Adrenal gland (tissue), 19 donors: ENCODE measurements at places on chromosomes 5 and 9.

DNA sequence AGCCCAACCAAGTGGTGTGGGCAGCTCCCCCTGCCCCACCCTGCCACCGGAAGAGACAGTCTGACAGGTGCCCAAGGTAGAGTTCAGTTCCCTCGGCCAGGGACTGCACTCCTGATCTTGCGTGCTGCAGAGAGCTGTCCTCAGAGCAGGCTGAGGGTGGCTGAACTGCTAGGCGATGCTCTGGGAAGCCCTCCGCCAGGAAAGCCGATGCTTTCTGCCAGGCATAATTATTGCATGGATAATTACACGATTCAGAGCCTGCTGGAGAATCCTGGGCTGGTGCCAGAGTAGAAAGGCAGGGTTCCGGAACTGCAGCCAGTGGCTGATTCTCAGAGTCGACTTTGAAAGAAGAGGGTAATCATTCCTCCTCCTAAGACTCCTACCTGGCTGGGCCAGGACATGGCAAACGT is 19.3 kb downstream of the KCNIP1 start:
- peak; percentile 12 for DNase-seq

DNA sequence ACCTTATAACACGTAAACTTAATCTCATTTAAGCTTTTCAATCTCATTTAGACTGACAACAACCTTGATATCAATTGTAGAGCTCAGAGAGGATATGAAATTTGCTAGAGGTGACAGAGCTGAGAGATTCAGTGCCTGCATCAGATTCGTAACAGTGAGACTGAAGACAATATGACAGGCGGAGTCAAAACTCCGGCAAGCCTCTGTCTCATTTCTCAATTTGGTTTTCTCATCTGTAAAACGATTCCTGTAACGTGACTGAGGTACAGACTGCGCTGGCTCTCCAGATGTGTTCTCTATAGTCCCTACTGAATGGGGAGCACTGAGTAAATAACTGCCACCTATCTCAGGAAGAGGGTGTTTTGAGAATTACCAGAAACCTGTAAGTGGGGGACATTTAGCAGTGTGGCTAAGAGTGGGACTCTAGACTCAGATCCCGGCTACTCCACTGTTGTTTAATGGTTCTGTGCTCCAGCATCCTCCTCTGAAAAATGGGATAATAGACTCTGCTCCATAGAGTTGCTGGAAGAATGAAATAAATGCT is 3.0 kb upstream of the MCIDAS start:
- no peak for DNase-seq

DNA sequence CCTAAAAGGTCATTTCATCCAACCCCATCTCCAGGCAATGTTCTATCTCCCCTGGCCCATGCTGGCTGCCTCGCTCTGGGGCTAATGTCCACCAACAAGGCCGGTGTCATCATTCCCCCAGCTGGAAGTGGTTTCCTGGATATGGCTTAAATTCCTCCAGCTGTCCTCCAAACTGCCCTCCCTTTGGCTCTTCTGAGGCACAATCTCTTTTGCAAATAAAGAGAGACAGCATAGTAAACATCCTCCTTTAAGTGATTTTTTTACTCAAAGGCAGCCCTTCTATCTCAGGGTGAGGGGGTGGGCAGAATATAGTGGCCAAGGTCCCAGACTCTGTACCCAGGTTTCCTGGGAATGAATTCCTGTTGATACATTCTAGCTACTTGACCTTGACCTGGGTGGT is 117.4 kb upstream of the PANK3 start:
- no peak for DNase-seq

DNA sequence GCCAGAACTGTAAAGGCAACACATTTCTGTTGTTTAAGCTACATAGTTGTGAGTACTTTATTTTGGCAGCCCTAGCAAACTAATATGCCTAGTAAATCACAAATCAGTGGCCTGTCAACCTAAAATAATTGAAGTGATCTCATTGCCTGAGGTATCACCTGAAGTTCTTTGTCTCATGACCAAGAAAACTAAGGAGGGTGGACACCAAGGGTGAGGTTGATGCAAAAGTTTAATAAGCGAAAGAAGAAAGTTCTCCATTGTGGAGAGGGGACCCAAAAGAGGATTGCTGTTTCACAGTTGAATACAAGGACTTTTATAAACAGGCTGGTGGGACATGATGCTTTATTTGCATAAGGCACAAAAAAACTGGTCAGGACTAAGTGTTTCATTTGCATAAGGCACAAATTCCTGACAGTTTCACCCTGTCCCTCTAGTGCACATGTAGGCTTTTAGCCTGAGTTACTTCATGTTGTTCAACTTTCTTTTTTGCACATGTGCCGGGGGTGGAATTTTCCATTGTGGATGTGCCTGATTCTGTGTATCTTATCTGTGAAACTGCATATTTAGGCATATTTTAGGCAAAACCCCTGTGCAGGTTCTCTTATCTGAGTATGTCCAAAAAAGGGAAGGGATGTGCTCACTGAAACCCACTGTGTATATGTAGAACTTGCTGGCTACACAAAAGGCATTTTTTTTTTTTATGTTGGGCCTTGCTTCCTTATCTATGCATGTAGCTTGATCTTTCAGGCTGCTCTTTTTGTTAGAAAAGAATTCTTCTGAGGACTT is 108.6 kb upstream of the RAI14 start:
- no peak for DNase-seq

DNA sequence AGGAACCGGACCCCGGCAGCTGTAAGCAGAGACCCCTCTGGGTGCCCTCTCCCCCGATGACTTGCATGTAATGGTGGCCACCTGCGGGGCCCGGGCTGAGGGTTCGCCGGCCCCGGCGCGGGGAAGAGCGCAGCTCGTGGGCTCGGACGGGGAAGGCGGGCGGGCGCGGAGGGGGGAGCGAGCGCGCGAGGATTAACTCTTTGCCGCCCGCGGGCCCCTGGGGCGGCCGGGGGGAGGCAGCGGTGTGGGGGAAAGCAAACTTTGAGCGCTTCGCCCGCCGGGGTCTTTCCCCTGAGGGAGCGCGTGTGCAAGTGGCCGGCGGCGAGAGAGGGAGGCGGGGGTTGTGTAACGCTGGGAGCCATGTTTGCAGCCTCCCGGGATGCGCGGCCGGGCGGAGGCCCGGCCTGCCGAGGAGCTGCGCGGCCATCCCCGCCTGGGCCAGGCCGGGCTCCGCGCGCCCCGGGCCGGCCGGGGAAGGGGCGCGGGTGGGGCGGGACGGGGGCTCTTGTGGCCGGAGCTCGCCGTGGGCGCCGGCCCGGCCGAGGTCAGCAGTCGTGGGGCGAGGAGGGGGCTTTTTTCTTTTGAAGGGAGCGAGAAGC is 547 bp downstream of the ANP32B start:
- peak; percentile 63 for DNase-seq

- no peak for DNase-seq
Observed at GRCh38 chr9:99606957-99607356, 214.7 kb upstream of the NR4A3 start.

- DNase-seq = no peak
Observed at GRCh38 chr5:1317921-1318565, 23.2 kb upstream of the TERT start.

DNA sequence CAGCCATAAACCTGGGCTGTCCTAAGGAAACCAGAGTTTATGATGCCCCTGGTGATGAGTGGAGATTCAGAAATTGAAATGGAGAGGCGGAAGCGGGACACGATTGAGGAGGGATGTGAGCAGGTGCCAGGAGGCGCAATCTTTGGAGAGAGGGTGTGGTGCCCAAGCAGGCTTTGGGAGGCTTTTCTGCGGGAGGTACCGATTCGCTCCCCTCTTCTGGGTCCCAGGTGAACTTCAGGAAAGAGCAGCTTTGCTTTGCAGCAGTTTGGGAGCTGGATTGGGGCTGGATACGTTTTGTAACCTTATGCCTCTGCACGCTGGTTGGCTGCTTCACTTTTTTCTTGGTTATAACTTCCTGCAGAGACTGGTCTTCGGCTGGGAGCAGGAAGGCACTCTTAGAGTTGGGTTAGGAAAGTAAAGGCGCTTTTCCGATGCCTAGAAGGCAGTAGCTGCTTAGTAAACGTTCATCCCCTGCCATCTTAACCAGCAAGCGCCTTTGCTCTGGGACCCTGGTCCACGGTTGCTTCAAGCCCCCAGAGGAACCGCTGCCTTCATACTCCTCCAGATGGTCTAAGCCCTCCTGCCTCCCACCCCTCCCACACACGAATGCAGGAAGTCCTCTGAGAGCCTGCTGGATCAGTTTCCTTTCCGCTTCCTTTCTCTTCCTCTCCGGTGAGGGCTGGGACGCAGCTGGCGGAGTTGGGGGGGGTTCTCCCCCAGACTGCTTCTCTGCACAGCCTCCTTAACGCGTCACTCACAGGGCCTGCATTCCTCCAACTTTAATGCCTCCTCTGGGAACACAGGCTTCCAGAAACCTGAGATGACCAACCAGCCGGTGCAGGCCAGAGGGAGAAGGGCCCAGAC is 15.2 kb upstream of the NEK6 start:
- DNase-seq = no peak

GRCh38 chr9:87831159-87831558 is 51.5 kb upstream of the SPATA31E1 start:
- no peak for DNase-seq

GRCh38 chr5:168317521-168318147 is 26.2 kb downstream of the WWC1 start:
- DNase-seq = no peak

GRCh38 chr9:72931437-72931836 is 21.4 kb downstream of the ALDH1A1 start:
- no peak for DNase-seq
